ENCODE measurements at places on chromosomes 2 and 18.

DNA sequence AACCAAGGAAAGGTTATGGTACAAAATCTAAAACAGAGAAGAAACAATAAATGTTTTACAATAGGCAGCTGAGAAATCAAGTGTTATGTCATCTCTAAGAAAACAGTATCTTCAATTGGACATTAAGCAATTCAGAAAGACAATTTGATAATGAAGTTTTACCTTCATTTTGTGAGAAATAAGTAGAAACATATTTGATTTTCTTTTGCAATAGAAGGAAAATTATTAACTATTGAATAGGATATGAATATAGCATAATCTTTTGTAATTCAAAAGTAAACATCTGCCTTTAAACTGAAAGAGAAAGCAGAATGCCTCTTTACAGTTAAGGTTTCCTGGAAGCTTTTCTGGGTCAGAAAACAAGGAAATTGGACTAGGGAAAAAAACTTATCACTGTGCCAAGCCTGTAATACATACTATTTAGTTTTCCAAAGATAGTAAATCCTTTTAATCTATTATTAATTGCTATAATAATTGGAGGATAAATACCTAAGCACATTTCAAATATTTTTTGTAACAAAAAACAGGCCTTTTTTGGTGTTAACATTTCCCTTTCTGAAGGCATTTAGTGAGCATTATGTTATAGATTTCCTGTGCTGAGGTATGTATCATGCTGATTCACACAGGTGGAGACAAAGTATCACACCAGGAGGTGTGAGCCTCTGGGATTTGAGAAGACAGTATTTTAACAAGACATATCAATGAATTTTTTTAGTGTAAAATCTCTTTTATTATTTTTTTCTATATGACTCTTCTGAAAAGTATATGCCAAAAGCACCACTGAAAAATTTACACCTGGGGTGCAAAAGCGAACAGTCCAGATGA lies 947.0 kb upstream of the CDH2 start:
- no peak for DNase-seq

DNA sequence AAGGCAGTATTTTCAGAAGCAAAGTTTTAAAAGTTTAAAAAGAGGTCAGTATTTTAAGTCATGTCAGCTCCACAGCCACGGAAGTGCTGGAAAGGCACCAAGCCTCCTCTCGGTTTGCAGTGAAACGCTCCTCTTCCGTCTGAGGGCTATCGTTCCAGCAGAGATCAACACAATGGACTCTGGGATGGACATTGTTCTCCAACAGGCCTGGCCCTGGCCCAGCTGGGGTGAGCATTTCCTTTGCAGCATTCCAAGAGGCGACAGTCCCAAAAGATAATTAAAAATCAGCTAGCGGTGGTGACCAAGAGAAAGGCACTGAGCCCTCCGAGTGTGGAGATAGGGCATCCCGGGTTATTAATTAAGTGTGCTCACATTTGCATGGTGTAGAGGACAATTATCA lies 95.9 kb upstream of the LCLAT1 start:
- DNase-seq: no peak

DNA sequence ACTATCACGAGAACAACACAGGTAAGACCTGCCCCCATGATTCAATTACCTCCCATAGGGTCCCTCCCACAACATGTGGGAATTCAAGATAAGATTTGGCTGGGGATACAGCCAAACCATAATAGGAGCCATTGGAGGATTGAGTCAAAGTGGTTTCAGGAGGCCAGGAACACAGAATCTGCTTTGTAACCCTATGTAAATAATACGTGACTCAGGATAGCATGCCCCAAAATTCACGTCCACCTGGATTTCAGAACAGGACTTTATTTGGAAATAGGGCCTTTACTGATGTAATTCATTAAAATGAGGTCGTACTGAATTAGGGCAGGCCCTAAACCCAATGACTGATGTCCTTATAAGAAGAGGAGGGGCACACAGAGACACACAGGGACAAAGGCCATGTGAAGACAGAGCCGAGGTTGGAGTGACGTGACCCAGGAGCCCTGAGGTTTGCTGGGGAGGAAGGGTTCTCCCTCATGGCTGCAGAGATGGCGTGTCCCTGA lies 16.0 kb upstream of the CNDP2 start:
- no peak for DNase-seq

GRCh38 chr2:9493478-9493877 lies 19.1 kb downstream of the IAH1 start:
- no peak for DNase-seq

DNA sequence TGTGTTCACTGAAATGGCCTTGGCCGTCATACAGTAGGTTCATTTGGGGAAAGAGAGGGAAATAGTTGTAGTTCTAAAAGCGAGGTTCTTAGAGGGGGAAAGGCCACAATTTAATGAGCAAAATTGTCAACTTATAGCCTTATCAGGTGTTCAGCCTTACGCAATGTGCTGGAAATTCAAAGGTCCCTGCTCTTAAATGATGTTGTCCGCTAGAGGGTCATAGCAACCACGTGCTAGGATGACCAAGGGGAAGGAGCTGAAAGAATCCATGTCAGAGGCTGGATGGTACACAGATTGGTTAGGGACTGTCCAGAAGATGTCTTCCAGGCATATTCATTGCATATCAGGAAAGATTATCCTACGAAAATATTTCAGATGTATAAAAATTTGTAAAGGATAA lies 282.3 kb upstream of the MEX3C start:
- DNase-seq: no peak

GRCh38 chr2:147025646-147026585 lies 818.9 kb upstream of the ACVR2A start:
- no peak for DNase-seq

GRCh38 chr2:76737607-76738006 lies 784.6 kb downstream of the LRRTM4 start:
- no peak for DNase-seq

DNA sequence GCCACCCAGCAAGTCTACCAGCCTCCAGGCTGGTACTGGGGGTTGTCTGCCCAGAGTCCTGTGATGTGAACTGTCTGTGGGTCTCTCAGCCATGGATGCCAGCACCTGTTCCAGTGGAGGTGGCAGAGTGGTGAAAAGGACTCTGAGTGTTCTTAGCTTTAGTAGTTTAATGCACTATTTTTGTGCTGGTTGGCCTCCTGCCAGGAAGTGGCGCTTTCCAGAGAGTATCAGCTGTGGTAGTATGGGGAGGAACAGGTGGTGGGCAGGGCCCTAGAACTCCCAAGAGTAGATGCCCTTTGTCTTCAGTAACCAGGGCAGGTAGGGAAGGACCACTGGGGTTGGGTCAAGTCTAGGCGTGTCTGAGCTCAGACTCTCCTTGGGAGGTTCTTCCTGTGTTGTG lies 356.7 kb downstream of the STK39 start:
- DNase-seq: no peak

DNA sequence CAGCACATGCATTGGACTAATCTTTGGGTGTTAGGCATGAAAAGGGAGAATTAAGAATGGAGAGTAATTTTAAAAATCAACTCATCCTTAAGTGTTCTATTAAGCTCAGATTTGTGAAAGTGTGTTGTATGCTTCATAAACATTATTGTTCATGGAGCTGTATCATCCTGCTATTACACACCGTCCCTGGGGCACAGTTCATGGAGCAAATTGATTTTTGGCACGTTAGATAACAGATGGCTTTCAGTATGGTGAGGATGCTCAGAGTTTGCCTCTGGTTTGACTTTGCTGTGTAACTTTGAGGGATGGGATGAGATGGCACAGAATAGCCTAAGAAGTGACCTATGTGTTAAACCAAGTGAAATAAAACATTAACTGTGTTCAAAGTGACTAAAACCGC lies 97.1 kb downstream of the MGAT5 start:
- no peak for DNase-seq

- no peak for DNase-seq
These were observed 402.3 kb downstream of the TGIF1 start for GRCh38 chr18:3852321-3852720.

DNA sequence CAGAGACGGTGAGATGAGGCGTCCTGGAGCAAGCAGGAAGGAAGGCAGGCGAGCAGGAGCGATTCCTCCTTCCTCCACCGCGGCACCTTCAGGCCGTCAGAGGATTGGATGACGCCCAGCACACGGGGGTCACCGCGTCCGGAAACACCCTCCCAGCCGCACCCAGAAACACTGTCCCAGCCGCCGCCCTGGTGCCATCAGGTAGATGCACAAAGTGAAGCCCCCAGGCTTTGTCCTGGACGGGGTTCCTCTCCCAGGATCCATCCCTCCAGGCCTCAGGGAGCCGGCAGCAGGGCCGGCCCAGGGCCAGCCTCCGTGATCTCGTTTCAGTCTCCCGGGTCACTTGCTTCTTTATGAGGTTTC lies 31.5 kb downstream of the RTP5 start:
- no peak for DNase-seq

DNA sequence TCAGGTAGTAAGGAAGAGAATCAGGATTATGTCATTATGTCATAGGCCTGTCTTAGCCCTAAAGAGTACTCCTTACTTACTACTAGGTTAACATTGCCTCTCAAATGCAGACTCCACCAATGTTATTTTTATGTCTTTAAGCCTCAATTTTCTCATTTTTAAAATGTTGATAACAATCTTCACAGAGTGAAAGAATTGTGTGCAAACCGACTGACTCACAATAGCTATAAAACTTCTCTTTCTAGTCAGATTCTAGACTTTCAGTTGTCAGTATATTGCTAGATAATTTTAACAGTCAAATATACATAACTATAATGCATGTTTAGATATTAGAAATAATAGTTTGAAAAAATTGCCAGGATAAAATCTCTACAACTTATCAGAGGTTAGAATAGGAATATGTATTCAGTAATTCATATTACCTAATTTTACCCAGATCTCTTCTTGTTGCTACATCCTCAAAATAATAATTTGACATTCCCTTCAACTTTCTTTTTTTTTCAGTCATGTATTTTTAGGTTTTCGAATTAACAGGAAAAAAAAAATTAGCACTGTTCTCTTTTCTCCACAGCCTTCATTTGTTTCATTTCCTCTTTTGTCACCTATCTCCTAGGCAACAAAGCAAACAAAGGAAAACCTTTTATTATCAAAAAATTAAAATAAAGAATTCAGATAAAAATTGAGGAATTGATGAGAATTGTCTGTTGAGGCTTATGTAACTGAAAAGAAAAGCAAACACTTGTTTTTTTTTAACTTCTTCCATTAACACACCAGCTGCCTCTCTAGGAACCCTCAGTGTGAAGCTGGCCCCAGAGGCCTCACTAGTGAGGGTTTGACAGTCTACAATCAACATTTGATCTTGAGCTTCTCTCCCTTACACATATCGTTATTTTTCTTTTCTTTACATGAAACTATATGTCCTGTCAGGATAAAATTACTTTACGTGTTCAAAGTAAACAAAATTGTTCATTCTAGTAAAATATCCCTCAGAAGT lies 279.0 kb downstream of the CALCRL start:
- no peak for DNase-seq

GRCh38 chr18:4807604-4808293 lies 352.6 kb upstream of the DLGAP1 start:
- no peak for DNase-seq

DNA sequence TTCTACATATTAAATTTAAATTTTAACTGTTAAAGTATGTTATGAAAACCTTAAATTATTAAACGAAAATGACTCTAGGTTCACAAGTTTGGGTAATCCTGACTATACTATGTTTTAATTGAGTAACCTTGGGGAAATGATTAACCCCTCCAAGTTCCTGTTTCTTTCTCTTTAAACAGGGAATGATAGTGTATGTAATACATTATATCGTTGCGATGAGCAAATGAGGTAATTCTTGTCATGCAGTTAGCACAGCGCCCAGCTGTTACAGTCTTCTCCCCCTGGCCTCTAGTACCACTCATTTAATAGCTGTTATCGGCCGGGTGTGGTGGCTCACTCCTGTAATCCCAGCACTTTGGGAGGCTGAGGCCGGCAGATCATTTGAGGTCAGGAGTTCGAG lies 80.4 kb downstream of the MTA3 start:
- DNase-seq: no peak

Data from stimulated activated CD8-positive, alpha-beta memory T cell treated with anti-CD3 and anti-CD28 coated beads, Interleukin-15, amount 100 ng/mL, for 1 hour (primary cell).